Kasumi-1 (cell line): ENCODE measurements at places on chromosomes 5 and 9.
A peak's percentile ranks its signal among the peaks of the same experiment; 100 is the strongest.

DNA sequence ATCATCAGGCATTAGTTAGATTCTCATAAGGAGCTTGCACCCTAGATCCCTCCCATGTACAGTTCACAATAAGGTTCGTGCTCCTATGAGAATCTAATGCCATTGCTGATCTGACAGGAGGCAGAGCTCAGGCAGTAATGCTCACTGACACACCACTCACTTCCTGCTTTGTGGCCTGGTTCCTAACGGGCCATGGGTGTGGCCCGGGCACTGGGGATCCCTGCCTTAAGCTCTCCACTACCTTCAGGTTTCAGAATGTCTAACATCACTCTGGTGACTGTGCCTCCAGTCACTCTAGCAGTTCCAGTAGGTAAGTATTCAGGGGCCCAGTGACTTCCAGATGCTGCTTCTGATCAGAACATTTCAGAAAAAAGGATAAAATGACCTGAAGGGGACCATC is 152.4 kb downstream of the LRRC70 start:
- peak; percentile 17 for DNase-seq

DNA sequence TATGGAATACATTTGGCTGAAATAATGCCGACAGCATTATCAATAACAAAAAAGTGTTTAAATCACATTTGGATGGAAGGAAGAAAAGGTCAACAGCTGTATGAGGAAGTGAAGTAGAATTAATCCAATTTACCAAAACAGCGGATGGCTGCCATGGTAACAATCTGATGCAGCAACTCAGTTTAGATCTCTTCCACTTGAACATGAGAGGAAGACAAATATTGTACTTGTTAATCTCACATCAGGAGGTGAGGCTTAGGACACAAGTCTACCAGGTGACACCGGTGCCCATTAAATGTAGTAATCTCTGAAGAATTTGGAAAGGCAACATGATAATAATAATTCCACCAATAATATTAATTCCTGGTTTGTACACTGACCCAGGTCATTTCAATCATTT is 2.4 kb downstream of the RASEF start:
- no peak for DNase-seq

GRCh38 chr5:26295541-26295940 is 742.8 kb downstream of the CDH9 start:
- no peak for DNase-seq

- no peak for DNase-seq
Observed at GRCh38 chr9:33649463-33649862, 125.4 kb downstream of the ANKRD18B start.

DNA sequence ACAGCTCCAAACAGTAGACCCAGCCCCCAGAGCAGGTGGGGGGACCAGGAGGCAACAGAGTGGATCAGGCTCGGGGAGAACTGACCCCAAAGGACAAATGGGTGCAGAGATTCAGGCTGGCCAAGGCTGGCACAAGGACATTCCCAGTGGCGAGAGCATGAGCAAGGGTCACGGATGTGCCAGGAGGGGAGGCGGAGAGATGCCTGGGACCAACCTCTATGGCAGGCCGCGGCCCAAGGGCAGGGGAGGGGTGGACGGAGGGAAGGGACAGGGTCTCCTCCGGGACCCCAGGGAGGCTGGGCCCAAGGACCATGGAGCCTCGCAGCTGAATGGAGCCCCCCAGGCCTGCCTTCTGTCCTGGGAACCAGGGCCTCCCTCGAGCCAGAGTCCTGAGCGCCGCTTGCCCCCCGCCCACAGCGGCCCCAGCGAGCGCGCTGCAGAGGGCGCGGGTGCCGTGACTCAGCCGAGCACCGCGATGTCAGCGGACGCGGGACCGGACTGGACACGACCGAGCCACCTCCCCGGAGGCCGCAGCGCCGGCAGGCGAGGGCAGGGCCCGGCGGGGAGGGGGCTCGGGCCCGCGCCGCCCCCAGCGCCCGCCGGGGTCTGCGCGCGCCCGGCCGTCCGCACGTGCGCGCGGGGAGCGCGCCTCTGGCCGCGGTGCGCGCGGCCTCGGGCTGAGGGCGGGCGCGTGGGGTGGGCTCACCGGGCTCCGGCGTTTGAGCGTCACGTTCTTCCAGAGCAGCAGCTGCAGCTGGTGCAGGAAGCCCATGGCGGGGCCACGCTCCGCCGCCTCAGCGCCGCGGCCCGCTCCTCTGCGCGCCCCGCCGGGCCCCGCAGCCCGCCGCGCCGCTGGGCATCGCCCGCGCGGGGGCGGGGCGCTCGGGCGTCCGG is at the start of gene ABCA2:
ABCA2 (minus strand) TSS at position 869 of the 894 bp plus-strand sequence; CDS start at position 772, 97 bp downstream.
- DNase-seq, result no peak

DNA sequence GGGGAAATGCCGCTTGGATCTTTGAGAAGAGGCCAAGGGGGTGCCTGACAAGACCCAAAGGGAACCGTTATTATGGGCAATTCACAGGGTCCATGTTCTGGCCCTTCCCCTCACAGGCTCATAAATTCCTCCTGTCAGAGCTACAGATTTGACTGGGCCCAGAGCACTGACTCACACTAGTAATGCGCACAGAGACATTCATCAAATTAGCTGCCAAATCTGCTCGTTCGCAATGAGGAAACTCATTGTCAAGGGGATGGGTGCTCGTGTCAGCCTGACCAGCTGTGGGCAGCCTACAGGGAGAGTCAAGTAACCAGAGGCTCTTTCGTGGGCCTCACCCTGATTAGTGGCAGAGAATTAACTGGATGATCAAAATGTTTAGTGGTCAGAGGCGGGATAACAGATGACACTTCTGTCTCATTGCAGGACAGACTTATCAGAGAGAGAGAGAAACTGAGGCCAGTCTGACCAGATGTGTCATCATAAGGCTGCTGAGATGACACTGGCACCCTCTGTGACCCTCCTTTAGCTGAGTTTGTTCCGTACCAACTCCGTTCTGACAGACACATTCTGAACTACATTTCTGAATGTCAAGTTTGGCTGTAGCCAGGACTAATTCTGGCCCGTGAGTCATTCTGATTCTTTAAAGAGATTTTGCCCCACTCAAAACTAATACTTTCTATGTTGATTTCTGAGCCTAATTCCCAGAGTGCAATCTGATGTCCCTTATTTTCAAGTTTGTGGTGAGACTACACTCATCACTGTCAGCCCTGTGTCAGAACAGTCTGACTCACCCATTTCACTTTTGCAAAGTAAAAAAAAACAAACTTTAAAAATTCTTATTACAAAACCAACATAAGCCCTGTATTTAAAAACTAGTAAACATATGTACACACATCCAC is 377.1 kb downstream of the ACTL7B start:
- peak; percentile 1 for DNase-seq

DNA sequence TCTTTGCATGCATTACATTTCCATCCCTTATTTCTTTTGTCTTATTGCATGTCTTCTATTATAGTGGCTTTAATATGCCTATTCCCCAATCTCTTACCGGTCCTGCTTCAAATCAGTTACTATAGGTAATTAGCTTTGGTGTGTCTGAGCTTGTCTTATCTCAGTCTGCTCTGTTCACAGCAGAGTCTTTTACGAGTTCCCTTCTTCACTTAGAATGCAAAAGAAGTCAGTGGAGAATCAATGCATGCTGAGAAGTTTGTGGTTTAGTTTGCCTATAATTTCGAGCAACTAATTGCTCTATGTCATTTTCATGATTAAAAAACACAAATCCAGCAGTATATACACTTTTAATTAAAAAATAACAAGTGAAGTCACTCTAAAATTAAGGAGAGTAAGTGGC is 545.0 kb downstream of the SLCO4C1 start:
- no peak for DNase-seq

GRCh38 chr5:119336262-119336661 is 19.6 kb upstream of the TNFAIP8 start:
- DNase-seq, result no peak

- peak; percentile 8 for DNase-seq
Observed at GRCh38 chr5:107985144-107985543, 314.4 kb upstream of the EFNA5 start.

DNA sequence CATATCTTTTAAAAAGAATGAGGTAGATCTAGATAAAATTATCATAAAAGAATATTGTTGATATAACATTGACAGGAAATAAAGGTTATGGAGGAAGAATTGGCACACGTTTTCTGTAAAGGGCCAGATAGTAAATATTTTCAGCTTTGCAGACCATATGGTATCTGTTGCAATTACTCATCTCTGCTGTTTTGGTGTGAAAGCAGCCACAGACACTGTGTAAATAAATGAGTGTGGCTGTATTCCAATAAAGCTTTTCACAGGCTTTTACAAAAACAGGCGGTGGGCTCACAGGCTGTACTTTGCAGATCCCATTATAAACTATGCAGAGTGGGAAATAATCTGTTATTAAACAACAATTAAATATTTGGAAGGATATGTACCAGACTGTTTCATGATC is 87.4 kb downstream of the SGCD start:
- DNase-seq, result no peak

DNA sequence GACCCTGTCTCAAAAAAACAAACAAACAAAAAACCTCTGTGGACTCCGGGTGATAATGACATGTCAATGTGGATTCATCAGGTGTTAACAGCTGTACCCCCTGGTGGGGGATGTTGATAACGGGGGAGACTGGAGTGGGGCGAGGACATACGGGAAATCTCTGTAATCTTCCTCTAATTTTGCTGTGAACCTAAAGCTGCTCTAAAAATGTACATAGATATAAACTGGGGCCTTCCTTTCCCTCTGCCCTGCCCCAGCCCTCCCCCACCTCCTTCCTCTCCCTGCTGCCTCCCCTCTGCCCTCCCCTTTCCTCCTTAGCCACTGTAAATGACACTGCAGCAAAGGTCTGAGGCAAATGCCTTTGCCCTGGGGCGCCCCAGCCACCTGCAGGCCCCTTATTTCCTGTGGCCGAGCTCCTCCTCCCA is 1.4 kb upstream of the CEL start:
- peak; percentile 72 for DNase-seq

GRCh38 chr5:102863764-102864560 is 108.9 kb downstream of the PAM start:
- no peak for DNase-seq

- DNase-seq, result no peak
Observed at GRCh38 chr5:95801532-95801931, 21.0 kb downstream of the GLRX start.

- DNase-seq, result no peak
Observed at GRCh38 chr5:43420241-43420640, 8.1 kb upstream of the CCL28 start.

- no peak for DNase-seq
Observed at GRCh38 chr5:90655423-90655822, 96.8 kb downstream of the ADGRV1 start.

GRCh38 chr5:111603446-111603827 is 91.1 kb upstream of the STARD4 start:
- no peak for DNase-seq

GRCh38 chr5:159050316-159051143 is 49.2 kb downstream of the EBF1 start:
- no peak for DNase-seq

DNA sequence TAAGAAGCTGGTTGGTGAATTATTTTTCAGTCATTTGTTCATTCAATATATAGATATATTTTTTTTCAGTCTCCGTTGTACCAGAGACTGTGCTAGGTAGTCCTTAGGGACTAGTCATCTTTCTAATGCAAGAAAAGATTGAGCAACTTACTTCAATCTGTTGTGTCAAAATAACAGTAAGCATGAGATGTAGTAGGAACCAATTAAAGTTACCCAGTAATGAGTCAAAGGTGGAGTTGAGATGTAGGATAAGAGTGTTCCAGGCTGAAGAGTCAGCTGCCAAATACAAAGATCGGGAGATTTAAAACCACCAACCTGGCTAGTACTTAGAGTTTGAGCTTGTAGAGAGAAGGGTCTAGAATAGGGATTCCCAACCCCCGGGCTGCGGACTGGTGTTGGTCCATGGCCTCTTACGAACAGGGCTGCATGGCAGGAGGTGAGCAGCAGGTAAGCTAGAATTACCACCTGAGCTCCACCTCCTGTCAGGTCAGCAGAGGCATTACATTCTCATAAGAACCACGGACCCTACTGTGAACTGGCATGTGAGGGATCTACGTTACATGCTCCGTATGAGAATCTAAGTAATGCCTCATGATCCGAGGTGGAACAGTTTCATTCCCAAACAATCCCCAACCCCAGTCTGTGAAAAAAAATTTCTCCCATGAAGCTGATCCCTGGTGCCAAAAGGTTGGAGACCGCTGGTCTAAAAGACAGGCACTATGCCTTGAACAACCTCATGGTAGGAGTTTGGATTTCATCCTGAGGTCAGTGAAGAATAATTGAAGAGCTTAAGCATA is 1241.5 kb upstream of the WWC1 start:
- DNase-seq, result no peak

DNA sequence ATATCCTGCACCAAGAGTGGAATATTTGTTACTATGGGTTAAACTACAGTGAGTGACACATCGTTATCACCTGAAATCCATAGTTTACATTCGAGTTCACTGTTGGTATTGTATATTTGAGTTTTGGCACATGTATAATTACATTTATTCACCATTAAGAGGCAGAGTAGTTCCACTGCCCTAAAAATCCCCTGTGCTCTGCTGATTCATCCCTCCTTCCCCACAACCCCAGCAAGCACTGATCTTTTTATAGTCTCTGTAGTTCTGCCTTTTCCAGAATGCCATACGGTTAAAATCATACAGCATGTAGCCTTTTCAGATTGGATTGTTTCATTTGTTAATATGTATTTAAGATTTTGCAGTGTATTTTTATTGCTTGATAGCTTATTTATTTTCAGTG is 495.2 kb downstream of the DIRAS2 start:
- DNase-seq, result no peak

GRCh38 chr5:134000091-134000511 is 4.7 kb downstream of the VDAC1 start:
- DNase-seq, result no peak

DNA sequence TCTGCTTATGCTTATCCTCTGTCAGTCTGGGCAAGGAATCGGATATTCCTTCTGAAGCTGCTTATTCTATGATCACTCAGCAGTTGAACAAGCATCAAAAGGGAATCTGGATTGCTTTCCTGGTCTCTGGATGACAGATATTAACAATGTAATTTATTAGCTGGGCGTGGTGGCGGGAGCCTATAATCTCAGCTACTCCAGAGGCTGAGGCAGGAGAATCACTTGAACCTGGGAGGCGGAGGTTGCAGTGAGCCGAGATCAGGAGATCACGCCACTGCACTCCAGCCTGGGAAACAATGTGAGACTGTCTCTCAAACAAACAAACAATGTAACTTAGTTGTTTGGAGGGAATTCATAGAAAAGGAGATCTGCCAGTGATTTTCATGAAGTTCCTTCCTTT is 45.4 kb downstream of the DMRT1 start:
- no peak for DNase-seq

- DNase-seq, result no peak
Observed at GRCh38 chr5:35990520-35990919, 670 bp downstream of the UGT3A1 start.

GRCh38 chr9:112316258-112316943 is 17.0 kb downstream of the PTBP3 start:
- peak; percentile 15 for DNase-seq
